ENCODE measurements at places on chromosomes 2 and 18. TPM values are rescaled to one million over a fixed set of nuclear protein-coding genes. Genes with fewer than 3 reads are reported as not detected.

DNA sequence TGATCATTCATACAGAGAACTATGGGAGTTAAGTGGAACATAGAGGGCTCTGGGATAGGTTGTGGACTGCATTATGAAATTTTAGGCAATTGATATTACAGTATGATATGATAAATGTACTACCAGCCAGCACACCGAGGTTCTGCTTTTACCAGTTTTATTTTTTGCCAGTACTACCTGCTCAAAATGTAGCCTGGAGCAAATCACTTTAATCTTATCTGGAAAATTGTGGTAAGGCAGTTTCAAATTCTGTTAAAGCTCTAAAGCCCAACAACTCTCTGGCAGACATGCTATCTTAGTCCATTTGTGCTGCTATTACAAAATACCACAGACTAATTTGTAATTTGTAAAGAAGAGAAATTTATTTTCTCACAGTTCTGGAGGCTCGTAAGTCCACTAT lies 474.9 kb upstream of the CWC22 start:
- H3K36me3 ChIP-seq: no peaks in the 10 kb centered on the region
- DNase-seq: no peak
- no peaks in the 10 kb centered on the region for H3K4me1 ChIP-seq

DNA sequence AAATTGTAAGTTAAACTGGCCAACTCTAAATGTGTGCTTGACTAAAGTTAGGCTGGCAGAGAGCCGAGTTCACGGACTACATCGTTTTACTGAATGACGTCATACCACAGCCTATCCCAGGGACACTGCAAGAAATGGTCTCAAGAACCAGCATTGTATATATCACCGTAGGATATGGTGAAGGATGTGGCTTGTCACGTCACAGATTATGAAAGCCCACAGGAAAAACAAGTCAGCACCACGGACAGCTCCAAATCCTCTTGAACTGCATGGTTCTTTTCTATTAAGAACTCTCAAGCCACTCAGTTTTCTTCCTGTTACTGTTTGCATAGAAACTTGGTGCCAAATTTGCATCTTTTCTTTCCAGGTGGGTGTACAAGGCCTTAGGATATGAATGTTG lies 85.1 kb upstream of the ACAA2 start:
- H3K27me3 ChIP-seq: no peaks in the 10 kb centered on the region
- no peak for DNase-seq
- H3K4me1 ChIP-seq: no peaks in the 10 kb centered on the region
- no peak overlapping the region for H3K4me3 ChIP-seq
- no peak overlapping the region for H3K27ac ChIP-seq

Gene NEUROD1
- not detected for polyA plus RNA-seq

- peaks cover 7% of the 10 kb centered on the region for H3K4me1 ChIP-seq
- no peak overlapping the region for H3K4me3 ChIP-seq
- H3K27me3 ChIP-seq: no peaks in the 10 kb centered on the region
Measured at GRCh38 chr2:109046925-109047508, 58.0 kb upstream of the EDAR start.

DNA sequence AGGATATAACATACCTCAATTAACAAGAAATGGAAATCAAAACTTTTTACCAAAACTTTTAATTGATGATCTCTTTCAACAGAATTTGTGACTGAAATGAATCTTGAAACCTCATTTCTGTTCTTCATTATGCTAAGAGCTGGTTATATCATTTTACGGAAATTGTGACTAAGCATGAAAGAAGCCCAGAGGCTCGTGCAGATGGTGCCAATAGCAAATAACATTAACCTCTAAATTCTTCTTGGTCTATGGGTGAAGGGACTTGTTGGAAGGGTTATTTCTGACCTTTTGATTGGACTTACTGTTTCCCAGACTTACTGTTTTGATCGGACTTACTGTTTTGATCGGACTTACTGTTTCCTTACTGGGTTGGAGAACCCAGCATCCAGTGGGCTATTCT lies 435.6 kb downstream of the TDRD15 start:
- no peak for DNase-seq
- no peaks in the 10 kb centered on the region for H3K36me3 ChIP-seq

GRCh38 chr2:169330555-169331198 lies 31.7 kb downstream of the LRP2 start:
- H3K27ac ChIP-seq: no peak overlapping the region
- H3K36me3 ChIP-seq: no peaks in the 10 kb centered on the region
- DNase-seq: no peak

DNA sequence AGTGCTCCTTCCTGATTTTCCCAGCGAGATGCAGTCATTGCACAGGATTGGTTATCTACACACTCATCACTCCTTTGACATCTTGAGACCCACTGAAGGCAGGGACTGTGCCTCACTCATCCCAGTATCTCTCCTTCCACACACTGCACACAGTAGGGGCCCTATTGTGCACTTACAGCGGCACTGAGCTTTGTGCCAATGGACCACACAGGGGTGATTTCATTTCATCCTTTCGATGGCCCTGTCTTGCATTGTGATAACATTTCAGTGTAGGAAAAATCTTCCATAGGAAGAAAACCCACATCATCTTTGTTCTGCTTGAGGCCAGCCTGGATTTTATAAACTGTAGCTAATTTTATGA lies 11.0 kb upstream of the LRRFIP1 start:
- no peak overlapping the region for H3K27ac ChIP-seq
- no peak for DNase-seq
- H3K4me3 ChIP-seq: no peak overlapping the region

Gene LANCL1
- polyA plus RNA-seq: 4.8 TPM
